ENCODE measurements at places on chromosomes 3 and 15. TPM values are rescaled to one million over a fixed set of nuclear protein-coding genes. Genes with fewer than 3 reads are reported as not detected.

DNA sequence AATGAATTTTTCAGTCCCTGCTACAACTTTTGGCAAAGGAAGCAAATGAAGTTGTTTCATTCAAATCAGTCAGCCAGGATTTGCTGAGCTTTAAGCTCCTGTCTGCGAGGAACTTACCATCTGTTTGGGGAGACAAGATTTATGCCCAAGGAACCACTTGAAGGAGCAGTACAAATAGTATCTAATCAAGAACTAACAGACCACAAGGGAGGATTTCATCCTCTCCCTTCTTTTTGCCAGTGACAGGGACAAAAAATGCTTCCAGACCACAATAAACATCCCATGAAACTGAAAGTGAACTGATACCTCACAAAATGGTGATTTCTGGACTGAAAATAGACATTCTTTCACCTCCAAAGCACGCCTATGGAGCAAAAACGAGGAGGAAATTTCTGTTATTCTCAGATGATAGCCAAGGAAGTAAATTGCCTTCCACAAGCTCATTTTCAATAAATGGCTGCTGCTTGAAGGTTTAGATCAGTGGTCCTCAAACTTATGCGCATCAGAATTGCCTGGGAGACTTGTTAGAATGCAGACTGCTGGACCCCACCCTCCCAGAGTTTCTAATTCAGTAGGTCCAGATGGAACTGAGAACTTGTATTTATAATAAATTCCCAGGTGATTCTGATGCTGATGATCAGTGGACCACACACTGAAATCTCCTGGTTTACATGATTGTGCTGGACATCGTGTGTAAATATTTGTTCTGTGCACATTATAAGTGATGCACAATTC lies 202.4 kb upstream of the GADL1 start:
- DNase-seq: no peak

DNA sequence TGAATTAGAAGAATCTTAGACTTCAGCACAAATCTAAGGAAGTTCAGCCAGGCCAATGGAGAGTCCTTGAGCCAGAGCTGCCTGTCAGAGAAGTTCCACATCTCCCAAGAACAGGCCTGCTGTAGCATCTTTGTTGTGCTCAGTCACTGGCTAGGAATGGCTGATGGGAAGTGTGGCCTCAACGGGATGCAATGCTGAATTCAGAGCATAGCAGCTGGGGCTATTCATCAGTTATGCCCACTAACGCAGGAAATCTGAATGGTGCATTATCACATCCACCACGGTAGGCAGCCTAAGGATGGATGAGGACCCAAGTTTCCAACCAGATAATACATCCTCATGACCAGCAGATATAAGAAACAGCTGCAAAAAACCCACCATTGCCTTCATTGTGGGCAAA lies 3.2 kb upstream of the EIF1B start:
- DNase-seq: no peak

DNA sequence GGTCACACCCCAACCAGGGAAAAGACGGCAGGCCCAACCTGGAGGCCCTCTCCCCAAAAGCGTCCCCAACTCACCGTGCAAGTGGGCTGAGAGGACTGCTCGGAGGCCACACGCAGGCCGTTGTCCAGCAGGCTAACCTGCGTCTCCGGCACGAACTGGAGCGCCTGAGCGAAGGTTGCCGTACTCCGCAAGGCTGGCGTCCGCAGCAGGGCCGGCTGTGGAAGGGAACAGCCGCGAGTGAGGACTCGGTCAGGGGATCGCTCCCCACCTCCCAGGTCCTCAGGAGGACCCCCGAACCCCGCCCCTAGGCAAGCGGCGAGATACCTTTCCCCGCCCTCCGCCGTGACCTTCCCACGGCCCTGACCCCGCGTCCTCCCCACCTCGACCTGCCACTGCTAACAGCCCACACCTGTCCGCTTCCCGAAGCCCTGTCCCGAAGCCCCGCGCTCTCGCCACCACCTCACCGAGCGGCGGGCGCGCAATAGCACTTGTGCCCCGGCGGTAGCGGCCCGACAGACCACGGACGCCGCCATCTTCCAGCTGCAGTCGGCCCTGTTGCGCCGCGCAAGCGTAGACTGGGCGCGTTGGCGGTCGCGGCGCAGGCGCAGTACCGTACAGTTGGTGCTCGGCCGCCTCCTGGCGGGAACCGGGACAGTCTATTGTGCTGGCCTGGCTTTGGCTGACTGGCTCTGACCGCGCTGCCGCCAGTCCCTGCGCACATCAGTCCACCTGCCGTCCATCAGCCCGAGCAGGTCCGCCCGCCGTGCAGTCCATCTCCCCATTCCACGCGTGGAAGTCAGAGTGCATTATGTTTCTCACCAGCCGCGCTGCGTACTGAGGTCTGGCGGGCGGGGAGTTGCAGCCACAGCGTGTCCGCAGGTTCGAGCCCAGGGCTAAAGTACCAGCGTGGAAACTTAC lies at the start of gene UQCRC1:
Gene UQCRC1 (minus strand): TSS at position 559 of the 918 bp plus-strand sequence. CDS start 26 bp downstream, at position 533.
- peak; percentile 94 for DNase-seq

The IMPG2 gene
- under 0.01 TPM for total RNA-seq

DNA sequence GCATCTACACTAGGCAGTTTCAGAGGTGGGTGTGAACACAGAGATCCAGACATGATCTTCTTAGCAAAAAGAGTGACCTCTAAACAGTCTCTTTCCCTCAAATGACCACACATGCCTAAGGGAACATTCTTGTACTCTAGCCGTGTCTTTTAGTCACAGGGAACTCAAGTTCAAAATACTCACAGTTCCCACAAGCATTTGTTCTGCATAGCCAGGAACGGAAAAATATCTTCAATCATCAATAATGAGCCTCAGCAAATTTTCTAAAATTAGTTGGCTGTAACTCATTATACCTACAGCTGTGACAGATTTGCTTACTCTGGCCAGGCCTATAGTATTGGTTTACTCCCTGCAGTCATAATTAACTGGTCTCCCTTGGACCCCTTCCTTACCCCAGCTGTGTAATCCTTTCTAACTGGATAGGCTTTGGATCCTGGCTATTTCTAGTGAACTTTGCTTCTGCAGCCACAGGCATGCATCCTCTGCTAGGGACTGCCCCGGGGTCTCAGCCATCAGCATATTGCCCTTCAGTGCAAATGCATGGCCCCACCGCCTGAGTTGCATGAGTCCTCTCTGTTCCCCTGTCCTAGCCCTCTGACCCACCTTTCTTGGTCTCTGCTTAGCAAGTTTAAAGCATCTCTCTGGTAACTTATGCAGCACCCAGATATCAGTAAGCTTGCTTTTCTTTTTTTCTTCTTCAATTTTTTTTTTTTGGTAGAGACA lies 56.0 kb upstream of the HACD2 start:
- DNase-seq: no peak

- DNase-seq: no peak
Measured at GRCh38 chr3:98070840-98071239, 16.1 kb upstream of the OR5AC2 start.

GRCh38 chr15:68300115-68300940 lies 22.8 kb downstream of the FEM1B start:
- DNase-seq: no peak

The TRMT10C gene
- total RNA-seq: 12.9 TPM

The IQGAP1 gene
- total RNA-seq: 195 TPM

DNA sequence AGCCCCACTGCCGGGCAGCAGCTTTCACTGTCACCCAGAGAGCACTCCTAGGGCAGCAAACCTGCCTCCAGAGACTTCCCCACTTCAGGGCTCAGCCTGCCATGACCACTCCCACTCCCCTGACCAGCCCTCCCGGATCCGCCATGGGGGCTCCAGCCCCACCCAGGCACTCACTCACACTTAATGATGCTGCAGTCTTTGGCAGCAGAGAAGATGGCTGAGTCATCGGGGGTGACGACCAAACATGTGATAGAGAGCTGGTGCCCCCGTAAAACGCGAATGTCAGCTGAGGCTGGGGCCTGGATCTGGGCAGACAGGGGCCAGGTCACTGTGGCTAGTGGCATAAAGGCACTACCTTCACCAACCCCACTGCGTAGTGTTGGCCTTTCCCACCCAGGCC lies 4.7 kb downstream of the RRP9 start:
- no peak for DNase-seq

DNA sequence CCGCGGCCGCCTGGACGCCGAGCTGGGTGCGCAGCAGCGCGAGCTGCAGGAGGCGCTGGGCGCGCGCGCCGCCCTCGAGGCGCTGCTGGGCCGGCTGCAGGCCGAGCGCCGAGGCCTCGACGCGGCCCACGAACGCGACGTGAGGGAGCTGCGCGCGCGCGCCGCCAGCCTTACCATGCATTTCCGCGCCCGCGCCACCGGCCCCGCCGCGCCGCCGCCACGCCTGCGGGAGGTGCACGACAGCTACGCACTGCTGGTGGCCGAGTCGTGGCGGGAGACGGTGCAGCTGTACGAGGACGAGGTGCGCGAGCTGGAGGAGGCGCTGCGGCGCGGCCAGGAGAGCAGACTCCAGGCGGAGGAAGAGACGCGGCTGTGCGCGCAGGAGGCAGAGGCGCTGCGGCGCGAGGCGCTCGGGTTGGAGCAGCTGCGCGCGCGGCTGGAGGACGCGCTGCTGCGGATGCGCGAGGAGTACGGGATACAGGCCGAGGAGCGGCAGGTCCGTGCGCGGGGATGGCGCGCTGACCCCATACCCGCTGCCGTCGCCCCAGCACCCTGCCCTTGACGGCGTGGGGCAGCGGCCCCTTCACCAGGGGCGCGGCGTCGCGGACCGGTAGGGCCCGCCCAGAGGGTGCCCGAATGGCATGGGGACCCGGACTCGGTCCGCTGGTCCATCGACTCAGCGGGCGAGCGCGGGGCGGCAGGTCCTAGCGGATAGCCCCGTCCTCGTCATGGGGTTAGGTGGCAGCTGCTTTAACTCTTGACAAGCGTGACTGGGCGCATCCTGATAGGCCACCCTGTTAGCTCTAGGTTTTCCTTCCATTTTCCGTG lies 848 bp downstream of the SYNM start:
- peak; percentile 36 for DNase-seq

DNA sequence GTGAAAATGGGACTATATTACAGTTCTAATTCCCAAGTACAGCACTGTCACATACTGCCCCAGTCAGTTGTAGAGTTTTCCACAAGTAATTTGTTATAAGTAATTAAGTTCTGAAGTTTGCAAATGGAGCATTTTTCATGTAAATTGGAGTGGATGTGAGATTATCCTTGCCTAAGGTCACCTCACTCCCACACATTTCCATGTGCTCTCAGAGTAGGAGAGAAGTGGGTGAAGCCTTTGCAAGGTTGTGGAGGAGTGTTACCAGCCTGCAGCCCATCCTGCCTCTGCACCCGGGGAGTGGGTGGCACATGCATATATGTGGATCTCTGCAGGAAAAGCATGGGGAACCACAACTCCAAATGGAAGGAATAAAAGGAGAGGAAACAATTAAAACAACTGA lies 169.8 kb downstream of the CD47 start:
- DNase-seq: no peak

The IL5RA gene
- not detected for total RNA-seq

The GPR27 gene
- total RNA-seq: 9.7 TPM

- no peak for DNase-seq
Measured at GRCh38 chr3:51591231-51591630, 52.7 kb downstream of the RAD54L2 start.

GRCh38 chr15:98003996-98004395 lies 43.5 kb downstream of the ARRDC4 start:
- DNase-seq: no peak

DNA sequence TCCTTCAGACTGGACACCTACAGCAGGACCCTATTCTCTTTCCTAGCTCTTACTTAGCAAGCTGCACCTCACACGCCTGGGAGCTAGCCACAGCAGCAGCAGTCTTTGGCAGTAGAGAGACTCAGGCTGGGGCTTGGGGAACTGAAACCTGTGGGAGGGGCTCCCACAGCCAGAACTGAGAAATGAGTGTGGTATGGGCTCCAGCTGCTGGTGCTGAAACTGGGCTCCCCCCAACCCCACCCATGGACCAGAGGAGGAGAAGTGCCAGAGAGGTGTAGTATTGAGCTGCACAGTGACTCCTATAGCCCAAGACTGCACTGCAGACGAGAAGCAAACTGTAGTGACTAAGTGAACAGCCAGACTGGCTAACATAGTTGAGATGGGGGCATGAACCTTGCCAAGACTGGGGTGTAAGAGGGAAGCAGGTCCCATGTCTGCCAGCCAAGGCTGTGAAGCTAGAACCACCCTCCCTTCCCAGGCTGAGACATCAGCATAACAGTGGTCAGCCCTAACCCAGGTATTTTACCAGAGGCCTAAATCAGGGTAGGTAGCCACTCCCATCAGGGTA lies 62.5 kb downstream of the MYO5A start:
- DNase-seq: no peak
